Esophagus squamous epithelium (tissue), 5 donors: ENCODE measurements at places on chromosomes 16 and 17. TPM values are rescaled to one million over a fixed set of nuclear protein-coding genes. Genes with fewer than 3 reads are reported as not detected.

The TRAP1 gene
- total RNA-seq: 121 TPM

DNA sequence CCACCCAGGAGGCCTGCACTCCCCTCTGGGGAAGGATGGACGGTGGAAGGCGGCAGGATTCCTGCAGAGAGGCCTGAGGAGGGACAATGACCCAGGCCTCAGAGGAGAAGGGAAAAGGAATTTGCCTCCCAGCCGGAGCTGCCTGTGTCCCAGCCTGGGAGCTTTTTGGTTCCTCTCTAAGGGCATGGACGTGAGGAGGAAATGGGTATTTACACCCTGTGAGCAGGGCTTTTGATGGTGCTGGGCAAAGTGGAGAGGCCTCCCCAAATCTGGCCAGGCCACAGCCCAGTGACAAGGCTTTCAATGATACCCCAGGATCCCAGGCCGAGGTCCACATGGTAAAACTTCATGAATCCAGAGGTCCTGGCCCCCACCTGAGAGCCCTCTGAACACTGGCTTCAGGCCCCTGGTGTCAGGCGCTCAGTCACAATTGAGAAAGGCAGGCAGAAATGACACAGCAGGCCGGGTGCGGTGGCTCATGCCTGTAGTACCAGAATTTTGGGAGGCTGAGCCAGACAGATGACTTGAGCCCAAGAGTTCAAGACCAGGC is 56.0 kb upstream of the DOC2B start:
- DNase-seq: no peak

The ADAM11 gene
- total RNA-seq: 0.18 TPM

- no peak for DNase-seq
Observed at GRCh38 chr17:76153640-76154039, 12.6 kb upstream of the FOXJ1 start.

The ZNF19 gene
- 1.1 TPM for total RNA-seq

DNA sequence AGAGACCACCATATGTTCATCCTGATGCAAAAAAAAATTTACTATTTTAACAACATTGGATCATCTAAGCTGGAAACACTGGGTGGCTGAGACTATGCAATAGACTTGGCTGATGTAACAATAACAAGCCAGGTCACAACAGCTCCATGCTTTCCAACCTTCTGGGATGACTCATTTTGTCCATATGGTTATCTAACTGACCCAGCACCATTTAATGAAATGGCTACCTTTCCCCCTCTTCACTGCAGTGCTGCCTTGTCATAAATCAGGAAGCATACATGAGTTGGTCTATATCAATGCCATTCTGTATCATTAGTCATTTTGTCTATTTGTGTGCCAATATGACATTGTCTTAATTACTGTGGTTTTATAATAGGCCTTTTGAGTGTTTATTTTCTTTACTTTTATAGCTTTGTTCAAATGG is 217.6 kb upstream of the KCNJ16 start:
- no peak for DNase-seq

GRCh38 chr17:41915020-41915419 is 3.7 kb downstream of the ACLY start:
- no peak for DNase-seq

The LGALS9 gene
- 27.3 TPM for total RNA-seq

DNA sequence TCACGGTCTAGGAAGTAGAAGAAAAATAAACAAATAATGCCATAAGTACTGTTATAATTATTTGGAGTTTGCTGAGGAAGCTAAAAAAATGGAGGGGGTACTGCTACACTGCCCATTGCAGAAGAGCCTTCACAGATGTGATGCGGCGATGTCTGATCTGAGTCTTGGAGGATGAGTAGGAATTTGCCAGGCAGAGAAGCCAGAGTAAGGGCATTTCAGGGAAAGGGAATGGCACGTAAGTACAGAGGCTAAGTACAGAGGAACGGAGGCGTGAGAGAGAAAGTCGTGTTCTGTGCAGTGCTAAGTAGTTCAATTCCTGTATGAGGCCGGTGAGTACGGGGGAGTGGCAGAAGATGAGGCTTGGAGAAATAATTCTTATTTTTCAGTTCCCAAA is 741 bp upstream of the GRB2 start:
- DNase-seq: no peak

DNA sequence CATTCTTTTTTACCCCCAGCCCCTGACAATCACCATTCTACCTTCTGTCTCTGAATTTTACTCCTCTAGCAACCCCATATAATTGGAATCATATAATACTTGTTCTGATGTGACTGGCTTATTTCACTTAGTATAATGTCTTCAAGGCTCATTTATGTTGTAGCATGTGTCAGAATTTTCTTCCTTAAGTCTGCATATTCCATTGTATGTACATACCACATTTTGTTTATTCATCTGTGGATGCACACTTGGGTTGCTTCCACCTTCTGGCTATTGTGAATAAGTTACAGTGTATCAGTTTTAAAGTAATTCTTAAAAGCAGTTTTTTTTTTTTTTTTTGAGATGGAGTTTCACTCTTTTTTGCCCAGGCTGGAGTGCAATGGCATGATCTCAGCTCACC is 24.7 kb upstream of the PPM1E start:
- DNase-seq: no peak

DNA sequence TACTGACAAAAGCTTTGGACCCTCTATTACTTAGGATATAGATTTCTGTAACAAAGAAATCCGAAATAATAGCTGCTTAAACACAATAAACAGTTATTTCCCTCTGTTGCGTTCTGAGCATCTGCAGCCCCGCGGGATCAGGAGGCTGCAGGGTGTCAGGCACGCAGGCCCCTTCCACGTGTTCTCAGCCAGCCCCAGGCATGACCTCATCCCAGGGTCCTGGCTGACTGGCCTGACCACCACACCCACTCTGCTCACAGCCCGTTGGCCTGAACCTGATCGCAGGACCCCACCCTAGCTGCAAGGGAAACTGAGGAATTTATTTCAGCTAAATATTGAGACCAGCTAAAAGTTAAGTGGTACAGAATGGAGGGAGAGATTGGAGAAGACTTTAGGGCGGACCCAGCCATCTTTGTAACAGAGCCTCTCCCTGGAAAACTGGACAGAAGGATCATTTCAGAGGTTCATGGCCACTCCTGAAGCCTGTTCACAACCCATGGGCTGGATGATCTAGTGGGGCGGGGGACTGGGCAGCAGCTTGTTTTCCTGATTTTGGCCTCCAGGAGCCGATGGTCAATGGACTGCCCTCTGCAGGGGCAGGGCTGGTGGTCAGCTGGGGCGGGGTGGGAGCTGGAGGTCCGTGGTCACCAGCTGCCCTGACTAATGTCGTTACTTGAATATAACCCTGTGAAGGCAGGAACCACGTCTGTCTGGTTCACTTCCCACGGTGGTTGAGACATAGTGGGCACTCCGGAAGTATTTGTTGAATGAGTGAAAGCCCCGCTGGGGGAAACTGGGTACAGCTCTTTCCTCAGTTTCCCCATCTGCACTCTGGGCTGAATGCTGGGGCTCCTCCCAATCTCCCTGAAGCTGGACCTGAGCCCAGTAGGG is 10.9 kb downstream of the CETP start:
- DNase-seq: no peak

- no peak for DNase-seq
Observed at GRCh38 chr17:75742337-75742736, 21.1 kb downstream of the ITGB4 start.

The LHX1 gene
- total RNA-seq: not detected

The PRR35 gene
- not detected for total RNA-seq

The KCNH6 gene
- total RNA-seq: not detected

- DNase-seq: no peak
Observed at GRCh38 chr16:88593061-88593460, 22.9 kb downstream of the ZC3H18 start.

- no peak for DNase-seq
Observed at GRCh38 chr16:15427648-15428239, 6.6 kb upstream of the BMERB1 start.

- DNase-seq: no peak
Observed at GRCh38 chr16:3098459-3099394, at the start of gene ZSCAN10. Gene ZSCAN10 (minus strand): TSS chr16:3099294. CDS start chr16:3092937, 6,357 bp downstream.

The KRTAP4-1 gene
- not detected for total RNA-seq

- DNase-seq: no peak
Observed at GRCh38 chr16:21593530-21594289, 5.7 kb upstream of the METTL9 start.

The CDRT4 gene
- total RNA-seq: 7.6 TPM
